ENCODE measurements at places on chromosomes 13 and 19.

DNA sequence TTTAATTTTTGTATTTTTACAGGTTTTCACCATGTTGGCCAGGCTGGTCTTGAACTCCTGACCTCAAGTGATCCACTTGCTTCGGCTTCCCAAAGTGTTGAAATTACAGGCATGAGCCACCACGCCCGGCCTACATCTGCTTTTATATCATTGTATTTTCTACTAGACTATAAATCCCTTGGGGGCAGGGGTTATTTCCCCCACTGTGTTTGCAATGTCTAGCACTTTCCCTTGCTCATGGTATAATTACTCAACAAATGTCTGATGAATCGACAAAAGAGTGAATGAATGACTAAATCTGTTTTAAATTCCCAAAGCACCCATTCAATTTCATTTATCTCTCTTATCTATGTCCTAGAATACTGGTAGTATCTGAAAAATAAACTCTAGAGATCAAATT lies 244.5 kb upstream of the CSNK1A1L start:
- no peak for DNase-seq

GRCh38 chr19:48596679-48597465 lies 9.7 kb upstream of the SPACA4 start:
- no peak for DNase-seq

- no peak for DNase-seq
Measured at GRCh38 chr19:15324791-15325519, 7.4 kb downstream of the BRD4 start.

DNA sequence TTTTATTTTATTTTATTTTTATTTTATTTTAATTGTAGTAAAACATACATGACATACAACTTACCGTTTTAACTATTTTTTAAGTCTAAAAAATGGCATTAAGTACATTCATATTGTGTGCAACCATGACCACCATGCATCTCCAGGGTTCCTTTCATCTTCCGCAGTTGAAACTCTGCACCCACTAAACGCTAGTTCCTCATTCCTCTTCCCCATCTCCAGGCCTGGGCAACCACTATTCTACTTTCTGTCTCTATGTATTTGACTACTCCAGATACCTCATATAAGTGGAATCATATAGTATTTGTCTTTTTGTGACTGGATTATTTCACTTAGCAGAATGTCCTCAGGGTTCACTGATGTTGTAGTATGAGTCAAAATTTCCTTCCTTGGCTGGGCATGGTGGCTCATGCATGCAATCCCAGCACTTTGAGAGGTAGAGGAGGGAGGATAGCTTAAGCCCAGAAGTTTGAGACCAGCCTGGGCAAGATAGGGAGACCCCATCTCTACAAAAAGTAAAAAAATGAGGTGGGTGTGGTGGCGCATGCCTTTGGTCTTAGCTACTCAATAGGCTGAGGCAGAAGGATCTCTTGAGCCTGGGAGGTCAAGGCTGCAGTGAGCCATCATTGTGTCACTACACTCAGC lies 55.7 kb upstream of the ZNF507 start:
- DNase-seq = no peak

DNA sequence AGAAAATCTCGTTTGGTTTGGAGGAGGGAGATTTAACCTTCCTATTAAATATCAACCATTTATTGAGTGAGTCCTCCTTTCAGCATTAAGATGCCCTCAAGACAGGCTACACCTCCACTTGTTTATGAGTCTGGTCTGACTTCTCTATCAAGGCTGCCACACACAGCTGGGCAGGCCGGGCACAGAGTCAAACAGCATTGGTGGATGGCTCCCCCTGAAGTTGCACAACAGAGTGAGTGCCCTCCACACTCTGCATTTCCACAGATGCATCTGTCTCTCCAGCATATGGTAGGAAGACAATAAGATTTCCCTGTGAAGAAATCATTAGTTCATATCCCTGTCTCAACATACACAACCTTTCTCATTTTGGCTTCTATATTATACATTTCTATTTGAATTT lies 31.4 kb downstream of the PHF11 start:
- DNase-seq = no peak

DNA sequence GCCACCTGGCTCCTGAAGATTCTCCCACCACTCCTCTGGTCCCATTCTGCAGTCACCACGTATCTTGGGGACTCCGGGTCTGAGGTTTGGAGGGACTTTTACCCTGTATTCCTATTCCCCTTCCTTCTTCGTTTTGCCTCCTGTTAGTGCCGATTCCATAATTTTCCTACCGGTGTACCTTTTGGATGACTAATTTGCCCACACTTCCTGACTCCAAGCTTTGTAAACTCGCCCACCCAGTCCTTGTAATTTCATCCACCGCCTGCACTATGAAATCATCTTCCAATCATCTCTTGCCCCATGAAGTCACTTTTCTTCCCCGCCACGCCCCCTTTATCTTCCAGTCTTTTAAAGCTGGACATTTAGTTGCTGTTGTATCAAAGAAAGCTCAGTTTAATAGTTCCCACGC lies 572 bp downstream of the UCHL3 start:
- no peak for DNase-seq

DNA sequence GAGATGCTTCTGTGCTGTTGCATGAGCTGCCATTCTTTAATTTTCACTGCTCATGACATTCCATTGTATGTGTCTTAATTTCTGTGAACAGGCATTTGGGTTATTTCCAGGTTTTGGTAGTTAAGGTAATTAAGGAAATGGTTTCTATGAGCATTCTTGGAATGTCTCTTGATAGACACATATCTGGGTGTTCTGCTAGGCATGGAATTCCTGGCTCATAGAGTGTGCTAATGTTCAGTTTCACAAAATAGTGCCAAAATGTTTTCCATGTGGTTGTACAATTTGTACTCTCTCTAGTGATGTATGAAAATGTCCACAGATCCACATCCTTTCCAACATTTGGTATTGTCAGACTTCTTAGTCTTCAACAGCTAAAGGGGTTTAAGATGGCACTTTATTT lies 680.9 kb upstream of the SGCG start:
- no peak for DNase-seq

DNA sequence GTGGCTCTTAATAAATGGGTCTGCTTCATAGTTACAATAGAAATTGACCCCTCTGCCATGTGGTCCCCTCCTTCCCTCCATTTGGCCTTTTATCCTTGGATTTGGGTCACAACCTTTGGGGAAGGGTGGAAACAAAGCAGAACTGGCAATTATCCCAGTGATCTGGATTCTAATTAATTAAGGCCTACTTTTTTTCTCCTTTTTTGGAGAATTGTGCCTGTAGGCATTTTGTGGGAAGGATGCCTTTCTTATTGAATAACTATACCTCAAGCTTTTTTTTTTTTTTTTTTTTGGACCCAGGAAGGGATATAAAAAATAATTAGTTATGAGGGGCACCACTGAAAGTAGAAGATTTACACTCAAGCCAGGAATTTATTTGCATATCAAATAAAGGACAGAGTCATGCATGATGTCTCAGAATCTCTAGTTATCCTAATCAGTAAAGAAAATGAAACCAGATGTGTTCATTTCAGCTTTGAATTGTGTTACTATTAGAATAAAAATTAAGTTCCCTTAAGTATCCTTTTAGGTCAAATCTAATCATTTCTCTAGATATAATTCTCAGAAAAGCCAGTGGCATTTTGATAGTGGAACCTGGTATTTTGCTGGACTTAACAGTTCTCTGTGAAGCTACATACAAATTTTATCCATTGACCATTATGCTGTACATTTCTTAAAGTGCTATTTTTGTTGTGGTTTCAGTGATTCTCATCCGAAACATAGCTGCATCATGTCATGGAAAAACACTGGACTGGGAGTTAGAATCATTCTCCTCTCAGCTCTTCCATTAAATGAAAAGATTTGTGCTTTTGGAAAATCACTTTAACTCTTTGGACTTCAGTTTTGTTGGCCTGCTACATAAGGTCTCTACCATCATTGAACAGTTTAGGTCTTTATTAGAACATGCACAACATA lies 129.3 kb downstream of the KCNRG start:
- DNase-seq = no peak

DNA sequence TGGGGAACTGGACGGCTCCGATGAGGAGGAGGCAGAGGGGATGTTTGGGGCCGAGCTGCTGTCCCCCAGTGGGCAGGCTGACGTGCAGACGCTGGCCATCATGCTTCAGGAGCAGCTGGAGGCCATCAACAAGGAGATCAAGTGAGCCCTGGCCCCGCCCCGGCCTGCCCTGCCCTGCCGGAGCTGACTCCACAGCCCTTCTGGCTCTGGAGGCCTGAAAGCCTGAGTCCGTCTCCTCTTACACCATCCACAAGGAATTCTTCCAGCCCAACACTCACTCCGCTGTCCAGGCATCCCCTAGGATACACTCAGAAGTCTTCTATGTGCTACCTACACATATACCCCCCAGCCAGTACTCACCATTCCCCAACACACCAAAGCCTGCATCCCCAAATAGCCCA lies 17.4 kb downstream of the PPFIA3 start:
- DNase-seq = no peak

DNA sequence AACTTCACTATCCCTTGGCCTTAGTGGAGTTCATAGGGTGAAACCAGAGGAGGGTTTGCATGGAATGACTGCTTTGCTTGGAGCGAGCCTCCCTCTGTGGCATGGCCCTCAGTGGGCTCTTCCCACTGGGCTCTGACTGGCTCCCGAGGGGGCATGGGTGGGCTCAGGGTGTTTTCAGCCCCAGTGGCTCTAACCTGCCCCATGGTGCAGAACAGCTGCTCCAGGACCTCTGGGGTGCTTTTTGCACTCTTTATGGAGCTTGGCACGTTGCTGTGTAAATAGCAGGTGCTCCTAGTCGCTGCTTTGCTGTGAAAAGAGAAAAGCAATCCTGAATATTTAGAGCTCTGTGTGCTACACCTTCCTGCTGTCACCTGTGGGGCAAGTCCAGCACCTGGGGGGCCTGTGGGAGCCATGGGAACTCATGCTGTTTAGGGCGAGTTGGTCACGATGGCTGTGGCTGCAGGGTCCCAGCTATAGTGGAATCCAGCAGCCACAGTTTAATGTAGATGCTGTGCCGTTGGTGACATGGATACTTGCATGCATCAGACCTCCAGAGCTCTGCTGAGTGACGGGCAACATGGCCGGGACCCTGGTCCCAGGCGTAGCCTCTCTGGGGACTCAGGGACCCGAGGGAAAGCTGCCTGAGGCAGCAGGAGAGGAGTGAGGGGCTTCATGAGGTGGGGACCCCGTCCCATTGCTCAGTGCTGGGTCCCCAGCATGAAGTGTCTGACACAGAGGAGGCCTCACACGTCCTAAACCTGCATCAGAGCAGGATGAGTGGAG lies 14.3 kb upstream of the MCF2L start:
- DNase-seq = no peak

DNA sequence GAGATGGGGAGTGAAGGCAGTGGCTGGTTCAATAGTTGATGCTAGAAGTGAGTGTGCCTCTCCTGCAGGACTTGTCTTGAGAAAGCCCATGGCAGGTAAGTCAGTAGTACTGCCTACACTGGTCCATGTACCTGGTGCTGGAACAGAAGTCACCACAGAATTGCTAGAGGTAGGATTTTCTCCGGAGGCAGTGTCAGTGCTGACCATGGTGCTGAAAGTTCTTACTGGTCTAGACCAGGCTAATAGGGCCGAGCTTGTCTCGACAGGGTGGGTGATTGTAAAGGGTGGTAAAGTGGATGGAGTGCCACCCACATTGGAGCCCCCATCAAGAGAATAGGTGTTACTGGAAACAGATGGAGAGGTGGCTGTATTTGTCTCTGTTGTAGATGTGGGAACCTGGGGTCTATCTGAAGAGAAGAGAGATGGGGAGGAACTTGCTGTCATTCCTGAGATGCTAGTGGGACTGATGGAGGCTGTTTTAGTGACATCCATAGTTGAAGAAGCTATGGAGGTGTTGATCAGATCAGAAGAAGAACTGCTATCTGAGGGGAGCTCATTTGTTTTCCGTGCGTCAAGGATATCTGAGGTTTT lies 36.6 kb downstream of the MUC16 start:
- DNase-seq = no peak

GRCh38 chr13:23674795-23675640 lies 104.8 kb downstream of the TNFRSF19 start:
- DNase-seq = no peak

DNA sequence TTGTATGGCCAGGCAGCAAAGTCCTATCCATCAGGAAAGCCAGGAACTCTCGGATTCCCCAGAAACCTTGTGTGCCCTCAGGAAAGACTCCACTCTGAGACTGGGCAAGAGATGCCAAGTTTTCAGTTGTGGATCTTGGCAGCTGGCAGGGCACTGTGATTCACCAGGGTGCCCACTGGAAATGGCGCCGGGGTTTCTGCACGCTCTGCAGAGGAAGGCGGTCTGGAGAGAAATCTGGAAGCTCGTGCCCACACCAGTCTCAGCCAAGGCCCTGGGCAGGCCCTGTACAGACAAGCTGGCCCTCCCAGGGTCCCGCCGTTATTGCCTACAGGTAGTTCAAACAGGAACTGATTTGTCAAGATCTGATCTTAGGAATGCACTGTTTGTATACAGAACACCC lies 4.9 kb downstream of the NAPA start:
- DNase-seq = no peak

DNA sequence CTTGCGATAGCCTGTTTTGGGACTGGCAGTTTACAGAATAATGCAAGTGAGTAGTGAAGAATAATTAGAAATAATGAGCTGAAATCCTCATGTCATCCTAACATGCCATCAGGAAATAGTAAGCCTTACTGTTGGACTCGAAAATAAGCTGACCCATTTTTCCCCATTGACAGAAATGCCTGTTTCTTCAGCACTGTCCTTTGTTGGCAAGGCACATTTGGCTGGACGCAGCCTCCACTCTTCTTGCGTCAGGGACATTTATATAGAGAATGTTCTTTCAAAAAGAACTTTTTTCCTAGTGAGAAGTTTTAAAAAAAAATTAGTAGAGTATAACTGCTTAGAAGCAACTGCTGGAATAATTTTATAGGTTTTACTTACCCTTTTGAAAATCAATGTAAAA lies 47.1 kb downstream of the ARHGAP35 start:
- DNase-seq = no peak

DNA sequence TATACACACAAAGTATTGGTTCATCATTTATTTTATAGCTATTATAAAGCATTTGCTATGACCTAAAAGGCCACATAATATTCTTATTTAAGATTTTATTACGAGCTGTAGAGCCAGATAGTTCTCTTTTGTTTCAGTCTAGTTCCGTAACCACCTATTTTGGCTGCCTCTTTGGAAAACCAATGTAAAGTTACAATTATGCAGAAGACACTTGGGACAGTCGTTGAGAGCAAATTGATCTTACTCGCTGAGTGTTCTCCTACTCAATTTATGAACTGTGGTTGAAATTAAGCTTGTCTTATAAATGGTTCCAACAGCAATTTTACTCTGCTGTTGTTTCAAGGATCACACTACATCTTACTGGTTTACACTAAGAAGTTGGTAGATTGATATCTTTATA lies 122.3 kb downstream of the SLC7A1 start:
- DNase-seq = no peak

GRCh38 chr13:66794340-66795031 lies 435.6 kb downstream of the PCDH9 start:
- no peak for DNase-seq

- no peak for DNase-seq
Measured at GRCh38 chr13:73913751-73914518, 220.3 kb downstream of the KLF12 start.
